ENCODE measurements at places on chromosomes 7 and 10.
A peak's percentile ranks its signal among the peaks of the same experiment; 100 is the strongest.

- DNase-seq, result no peak
Observed at GRCh38 chr7:98974906-98975816, 96.8 kb downstream of the TRRAP start.

DNA sequence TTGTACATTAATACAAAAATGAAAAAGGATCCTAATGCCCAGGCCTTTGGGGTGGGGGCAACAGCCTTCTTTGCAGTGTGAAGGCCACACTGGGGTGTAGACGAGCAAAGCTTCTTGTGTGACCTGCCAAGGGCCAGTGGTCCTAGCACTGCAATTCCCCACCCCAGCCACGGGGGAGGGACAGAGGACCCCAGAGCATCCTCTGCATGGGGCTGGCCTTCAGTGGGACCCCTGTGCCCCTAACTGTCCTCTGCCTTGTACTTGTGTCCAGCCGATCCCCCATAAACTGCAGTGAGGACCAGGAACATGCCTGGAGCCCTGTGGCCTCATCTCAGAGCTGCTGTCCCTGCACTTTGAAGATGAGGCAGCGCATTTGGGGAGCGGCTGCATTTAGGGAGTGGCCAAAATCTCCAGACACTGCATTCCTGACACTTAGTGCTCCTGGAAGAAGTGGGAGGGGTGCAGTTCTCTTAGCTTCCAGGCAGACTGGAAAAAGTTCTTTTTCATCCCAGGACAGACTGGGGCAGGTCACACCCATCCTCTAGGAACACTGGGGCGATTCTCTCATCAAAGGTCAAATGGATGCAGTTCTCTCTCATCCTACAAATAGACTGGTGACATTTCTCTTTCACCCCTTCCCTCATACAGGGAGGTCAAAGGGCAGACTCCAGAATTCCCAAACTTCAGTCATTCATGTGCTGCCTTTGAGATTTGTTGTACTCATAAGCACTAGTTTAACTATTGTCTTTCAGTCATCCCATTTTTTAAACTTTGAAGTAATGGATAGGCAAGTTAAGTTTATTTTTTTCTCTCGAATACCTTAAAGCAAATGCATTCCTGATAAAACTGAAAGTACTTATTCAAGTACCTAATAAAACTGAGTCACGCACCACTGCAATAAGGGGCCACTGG lies 922 bp upstream of the MYO1G start:
- no peak for DNase-seq

GRCh38 chr10:10630281-10630680 lies 387.4 kb upstream of the CELF2 start:
- peak; percentile 38 for DNase-seq

DNA sequence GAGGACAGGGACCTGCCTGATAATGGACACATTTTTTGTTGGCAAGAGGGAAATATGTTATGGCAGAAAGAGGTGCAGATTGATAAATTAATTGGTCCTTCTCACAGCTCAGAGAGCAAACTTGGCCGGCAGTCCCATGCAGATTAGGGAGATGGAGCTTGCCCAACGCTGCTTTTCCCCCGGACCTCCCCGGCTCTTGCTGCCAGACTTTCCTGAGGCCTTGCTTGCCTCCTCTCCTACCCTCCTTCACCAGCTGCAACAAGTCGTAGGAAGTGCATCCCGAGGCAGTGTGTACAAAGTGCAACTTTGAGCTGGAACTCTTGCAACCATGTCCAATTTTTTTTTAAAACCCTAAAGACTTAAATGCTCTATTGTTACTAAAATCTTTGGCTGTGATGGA lies 215.5 kb downstream of the LRMDA start:
- DNase-seq, result no peak

DNA sequence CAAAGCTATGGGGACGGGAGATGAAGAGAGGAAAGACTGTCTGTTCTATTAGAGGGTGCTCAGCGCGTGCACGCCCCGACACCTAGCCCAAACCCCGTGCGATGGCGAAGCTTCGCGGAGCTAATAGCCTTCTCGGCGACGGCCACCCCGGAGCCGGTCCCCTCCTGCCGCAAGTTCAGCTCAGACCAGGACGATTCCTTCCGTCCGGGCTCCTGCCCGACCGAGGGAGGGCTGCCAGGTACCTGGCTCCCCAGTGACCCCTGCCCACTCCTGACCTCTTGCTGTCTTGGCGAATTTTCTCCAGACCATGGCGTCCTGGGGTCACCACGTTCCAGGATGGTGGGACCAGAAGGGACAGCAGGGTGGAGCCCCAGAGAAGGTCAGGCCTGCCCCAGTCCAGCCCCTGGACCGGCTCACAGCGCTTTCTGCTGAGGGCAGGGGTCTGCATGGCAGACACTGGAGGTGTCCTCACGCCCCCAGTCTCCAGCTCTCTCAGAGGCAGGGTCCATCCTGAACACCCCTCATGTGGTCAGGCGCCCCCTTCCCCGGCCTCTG lies 36.7 kb downstream of the UNCX start:
- DNase-seq, result no peak

DNA sequence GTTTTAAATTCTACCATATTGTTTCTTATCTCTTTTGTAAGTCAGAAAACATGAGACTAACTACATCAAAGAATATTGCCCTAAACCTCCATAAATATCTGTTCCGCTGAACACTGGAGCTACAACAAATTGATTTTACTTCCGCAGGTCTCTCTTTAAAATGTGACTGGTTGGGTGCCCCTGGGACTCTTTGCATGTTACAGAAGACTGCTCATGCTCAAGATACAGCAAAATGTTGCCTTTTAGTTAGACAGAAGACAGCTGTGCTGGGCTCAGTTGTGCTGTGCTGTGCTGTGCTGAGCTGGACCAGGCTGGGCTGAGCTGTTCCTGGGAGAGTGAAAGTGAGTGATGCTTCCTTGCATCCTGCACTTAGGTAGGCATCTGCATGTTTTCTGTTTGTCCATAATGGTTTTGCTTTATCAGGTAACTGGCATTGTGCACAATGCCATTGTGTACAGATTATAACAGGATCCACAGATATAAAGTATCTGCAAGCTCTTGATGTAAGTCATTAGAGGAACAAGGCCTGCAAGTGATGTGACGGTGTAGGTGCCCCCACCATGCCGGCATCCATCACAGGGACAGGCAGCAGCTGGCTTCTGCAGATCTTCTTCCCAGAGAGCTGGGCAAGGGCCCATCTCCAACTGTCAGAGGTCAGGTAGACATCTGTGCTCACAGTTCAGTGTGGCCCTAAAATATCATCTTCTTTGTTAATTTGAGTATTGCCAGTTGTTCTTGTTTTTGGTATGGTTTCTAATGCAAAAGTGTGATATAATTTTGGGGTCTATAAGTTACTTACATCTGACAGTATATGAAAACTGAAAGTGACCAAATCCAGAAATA lies 972.5 kb upstream of the CELF2 start:
- DNase-seq, result no peak

DNA sequence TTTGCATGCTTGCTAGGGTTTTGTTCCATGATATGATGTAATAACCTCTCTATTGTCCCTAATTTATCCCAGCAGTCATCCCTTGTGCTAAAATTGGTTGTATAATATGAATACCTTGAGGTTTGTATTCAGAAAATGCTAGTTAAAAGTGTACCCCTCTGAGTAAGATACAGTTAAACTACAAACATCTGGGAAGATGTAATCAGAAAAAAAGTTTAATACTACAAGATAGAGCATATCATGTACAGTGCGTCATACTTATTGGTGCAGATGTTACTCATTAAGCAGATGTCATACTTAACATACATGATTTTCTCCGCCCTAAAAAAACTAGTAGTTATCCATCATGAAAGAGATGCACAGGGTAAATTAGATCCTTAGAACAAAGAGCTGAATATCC lies 336.1 kb upstream of the KCND2 start:
- DNase-seq, result no peak

- no peak for DNase-seq
Observed at GRCh38 chr7:134450294-134451000, 8.5 kb downstream of the AKR1B1 start.

DNA sequence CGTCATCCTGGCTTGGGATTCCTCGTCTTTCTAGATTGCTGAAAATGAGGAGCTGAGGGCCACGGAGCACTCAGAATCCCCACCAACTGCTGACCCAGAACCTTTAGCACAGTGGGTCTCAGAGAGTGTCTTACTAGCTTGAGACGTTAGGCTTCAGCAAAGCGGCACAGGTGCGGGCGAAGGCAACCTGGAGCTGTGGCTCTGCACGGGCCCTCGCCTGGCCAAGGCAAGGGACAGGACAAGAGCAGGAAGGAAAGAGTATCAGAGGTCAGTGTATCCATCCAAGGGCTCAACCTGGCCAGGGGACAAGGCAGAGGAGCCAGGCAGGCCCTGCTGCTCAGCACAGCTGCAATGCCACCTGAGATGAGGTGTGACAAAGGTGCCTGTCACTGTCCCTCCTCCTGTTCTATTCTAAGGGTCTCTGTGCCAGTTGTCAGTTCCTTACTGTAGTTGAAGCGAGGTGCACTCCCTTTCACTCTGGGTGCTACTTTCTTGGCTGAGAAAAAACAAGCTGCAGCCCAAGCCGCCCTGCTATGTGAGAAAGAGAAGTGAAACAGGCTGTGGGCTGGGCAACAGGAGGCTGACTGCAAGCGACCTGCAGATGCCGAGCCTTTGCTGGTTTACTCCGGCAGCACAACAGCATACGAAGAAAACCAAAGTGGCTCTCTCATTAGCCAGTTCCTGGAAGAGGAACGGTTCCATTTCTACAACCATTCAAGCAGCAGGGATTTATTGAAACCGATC lies 33.3 kb upstream of the KDM7A start:
- no peak for DNase-seq

DNA sequence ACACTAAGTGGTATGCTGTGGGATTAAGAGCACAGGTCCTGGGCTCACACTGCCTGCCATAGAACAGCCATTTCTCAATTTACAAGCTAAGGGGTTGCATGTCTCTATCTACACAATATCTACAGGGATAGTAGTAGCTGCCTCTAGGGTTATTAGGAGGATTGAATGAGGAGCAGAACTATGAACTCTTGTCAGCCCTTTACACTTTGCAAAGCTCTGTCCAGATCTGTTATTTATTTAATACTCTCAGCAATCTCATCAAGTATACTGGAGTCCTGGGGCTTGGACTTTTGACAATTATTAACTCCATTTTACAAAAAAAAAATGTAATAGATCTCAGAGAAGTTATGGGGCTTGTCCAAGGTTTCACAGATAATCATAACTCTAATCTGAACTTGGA lies 6.8 kb downstream of the OPALIN start:
- no peak for DNase-seq

DNA sequence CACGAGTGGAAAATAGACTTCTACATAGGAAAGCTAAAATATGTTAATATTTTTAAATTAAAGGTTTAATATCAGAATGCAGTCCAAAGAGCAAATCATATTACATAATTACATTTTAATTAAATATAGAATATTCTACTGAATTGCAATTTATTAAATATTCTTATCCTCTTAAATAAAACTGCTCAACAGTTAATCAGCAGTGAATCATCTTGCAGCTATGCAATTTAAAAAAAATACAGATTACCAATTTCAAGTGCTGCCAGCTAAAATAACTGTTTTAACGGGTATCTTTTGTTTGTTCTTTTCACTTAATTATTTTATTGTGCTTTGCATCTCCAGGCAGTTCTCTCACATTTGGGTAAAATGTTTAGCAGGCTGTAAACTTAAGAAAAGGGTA lies 82.2 kb downstream of the ZNRF2 start:
- DNase-seq, result no peak

GRCh38 chr10:98463976-98464754 lies 17.4 kb upstream of the HPS1 start:
- DNase-seq, result no peak

- DNase-seq, result no peak
Observed at GRCh38 chr10:93991114-93991513, 2.6 kb upstream of the PLCE1 start.

GRCh38 chr7:80950550-80950967 lies 31.7 kb upstream of the SEMA3C start:
- DNase-seq, result no peak

- no peak for DNase-seq
Observed at GRCh38 chr10:28954211-28954610, 276.9 kb downstream of the BAMBI start.

DNA sequence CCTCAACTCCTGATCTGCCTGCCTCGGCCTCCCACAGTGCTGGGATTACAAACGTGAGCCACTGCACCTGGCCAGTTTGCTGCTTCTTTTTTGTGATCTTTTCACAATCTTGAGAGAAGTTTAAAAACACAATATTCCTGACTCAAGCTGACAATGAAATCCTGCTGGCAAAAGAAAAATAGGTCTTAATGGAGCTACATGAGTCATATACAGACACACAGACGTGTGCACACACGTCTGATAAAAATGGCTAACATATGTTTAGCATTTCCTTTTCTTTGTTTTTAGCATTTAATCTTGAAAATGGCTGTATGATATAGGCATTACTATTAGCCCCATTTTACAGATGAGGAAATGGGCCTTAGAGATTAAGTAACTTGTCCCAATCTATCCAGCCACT lies 29.4 kb upstream of the RAB18 start:
- DNase-seq, result no peak

DNA sequence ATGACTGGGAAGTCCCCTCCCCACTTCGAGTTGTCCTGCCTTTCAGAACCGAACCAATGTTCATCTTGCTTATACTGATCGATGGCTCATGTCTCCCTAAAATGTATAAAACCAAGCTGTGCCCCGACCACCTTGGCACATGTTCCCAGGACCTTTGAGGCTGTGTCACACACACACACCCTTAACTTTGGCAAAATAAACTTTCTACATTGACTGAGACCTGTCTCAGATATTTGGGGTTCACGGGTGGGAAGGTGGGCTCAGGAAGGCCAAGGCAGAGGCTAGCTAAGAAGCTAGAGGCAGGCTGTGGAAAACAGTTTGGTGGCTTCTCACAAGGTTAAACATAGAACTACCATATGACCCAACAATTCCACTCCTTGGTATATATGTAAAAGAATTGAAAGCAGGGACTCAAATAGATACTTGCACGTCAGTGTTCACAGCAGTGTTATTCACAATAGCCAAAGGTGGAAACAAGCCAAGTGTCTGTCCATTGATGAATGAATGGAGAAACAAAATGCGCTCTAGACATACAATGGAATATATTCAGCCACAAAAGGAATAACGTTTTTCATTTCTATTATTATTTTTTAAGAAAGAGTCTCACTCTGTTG lies 15.4 kb downstream of the PRF1 start:
- DNase-seq, result no peak

DNA sequence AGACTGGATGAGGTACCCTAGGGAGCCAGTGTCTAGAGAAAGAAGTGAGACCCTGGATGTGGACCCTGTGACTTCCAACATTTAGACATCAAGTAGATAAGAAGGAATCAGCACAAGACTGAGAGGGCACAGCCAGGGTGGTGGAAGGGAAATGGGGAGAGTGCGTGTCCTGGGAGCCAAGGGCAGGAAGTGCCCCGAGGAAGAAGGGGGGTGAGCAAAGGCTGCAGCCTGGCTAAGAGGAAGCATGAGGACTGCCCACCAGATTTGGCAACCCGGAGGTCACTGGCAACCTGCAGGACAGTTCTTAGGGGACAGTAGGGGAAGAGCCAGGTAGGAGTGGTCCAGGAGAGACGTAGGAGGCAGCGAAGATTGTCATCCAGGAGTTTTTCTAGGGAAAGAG lies 14.8 kb downstream of the COL13A1 start:
- DNase-seq, result no peak

All from NCI-H524 treated with DMSO at 0.1 percent for 48 hours (cell line).